ENCODE measurements at places on chromosomes 2 and 18.

DNA sequence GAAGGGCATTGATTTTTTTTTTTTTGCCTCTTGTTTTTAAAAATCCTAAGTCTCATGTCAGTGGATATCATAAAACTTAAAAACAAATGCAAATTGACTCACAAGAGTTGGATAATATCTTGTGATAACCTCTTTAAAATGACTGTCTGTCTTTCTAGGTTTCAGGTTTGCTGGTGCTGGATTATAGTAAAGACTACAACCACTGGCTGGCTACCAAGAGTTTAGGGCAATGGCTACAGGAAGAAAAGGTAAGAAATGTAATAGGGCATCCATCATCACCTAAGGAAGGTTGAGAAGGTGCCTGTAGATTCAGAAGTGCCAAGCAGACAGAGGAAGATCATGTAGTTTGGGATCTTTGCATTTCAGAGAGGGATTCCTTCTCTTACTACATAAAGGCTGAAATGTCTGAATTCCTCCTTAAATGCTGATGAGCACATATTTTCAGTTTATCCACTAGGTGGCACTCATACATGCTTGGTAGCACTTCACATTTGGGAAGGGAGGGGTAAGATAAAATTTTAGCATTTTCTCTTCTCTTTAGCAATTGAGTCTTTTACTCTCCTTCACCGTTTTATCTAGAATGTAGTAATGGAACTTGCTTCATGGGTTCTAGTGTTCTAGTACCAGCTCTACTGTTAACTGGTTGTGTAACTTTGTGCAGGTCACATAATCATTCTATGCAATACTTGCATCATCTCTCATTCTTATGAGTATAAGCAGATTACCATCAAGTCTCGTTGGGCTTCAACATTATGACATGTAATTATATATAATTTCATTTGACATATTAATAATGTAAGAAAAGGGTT lies 21.1 kb downstream of the CPS1 start:
- DNase-seq = no peak

GRCh38 chr2:65622951-65623535 lies 190.6 kb upstream of the SPRED2 start:
- DNase-seq = no peak

DNA sequence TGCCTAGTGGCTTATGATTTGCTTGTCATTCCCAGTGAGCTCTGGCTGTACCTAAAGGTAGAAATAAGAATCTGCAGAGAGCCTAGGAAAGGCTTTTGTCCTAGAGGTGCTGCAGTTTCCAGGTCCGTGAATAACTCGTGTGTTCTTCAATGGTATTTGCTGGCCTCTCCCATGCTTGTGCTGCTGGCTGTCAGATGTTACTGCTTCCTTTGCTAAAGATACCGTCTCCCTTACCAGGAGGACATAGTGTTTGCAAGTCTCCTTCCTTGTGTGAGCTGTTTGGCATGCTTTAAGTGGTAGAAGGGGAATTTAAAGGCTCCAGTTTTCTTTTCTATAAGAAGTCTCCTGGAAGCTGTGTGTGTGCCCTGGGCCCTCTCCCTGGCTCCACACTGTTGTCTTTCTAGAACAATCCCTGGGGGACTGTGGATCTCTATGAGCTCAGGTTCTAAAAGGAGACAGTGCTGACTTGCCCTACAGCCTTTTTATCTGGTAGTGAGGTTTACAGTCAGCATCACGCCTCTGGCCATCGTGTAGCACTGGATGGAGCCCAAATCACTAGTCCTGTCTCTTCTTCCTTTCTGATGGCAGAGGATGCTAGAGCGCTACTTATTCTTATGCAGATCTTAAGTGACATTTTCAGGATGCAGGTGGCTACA lies 65.8 kb downstream of the RNF144A start:
- DNase-seq = no peak

GRCh38 chr2:152611458-152612231 lies 105.6 kb downstream of the PRPF40A start:
- peak; percentile 64 for DNase-seq

DNA sequence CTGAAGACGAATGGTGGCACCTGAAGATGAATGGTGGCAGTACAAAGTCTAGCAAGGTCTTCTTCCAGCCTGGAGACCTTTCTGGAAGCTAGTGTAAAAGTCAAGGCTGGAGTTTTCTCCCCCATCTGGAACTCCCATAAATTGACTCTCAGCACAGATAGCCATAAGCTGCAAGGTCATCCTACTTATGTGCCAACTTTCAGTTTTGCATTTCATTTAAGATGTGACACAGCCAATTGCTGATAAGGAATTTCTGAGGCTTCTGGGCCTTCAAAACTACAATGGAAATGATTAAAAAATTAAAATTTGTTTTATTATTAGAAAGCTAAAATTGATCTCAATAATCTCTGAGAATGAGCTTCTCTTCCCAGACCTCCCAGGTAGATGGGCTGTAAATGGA lies 10.2 kb downstream of the XDH start:
- no peak for DNase-seq

DNA sequence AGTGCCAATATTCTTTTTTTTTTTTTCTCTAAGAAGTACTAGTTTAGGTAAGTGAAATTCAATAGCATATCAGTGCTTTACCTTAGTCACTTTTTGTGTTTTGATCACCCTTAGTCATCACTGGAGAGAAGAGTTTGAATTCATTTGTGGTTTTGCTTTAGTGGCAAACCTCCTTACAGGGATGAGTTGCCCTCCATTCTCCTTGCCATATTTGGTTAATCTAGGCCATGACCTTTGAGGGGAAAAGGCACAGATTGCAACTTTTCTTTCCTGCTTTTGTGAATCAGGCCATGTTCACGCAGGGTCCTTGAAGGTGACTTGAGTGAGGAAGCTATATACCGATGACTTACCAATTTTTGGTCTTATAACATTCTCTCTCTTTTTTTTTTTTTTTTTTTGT lies 34.4 kb downstream of the PLEKHA3 start:
- no peak for DNase-seq

DNA sequence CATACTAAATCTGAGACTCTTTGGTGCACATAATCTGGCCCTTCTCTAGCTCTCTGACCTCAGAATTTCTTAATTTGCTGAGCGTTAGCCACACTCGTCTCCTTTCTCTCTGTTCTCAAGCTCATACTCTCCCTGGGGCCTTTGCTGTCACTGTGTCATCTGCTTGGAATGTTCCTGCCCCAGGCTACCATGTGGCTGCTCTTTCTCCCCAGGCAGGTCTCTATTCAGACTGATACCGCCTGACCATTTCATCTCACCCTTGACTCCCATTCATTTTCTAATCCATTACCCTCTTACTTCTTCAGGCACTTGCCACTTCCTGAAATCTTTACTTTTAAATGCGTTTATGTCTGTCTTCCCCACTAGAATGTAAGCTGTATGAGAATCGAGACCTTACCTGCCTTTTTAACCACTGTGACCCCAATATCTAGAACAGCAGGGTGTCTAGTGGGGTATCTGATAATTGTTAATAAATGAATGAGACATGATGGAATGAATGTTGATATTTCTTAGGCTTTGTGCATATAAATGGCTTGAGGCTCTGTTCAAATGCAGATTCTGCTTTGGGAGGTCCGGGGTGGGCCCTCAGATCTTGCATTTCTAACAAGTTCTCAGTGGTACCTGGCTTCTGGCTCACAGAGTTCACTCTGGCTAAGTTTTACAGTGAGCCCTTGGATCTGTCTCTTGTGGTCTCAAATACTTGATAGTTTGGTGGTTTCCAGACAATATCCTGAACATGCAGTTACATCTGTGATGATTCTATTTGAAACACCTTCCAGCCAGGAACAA lies 89.9 kb upstream of the EPC2 start:
- no peak for DNase-seq

GRCh38 chr18:26477828-26478466 lies 70.4 kb downstream of the KCTD1 start:
- no peak for DNase-seq

- DNase-seq = no peak
Measured at GRCh38 chr2:160911258-160911657, 249.0 kb upstream of the TANK start.

DNA sequence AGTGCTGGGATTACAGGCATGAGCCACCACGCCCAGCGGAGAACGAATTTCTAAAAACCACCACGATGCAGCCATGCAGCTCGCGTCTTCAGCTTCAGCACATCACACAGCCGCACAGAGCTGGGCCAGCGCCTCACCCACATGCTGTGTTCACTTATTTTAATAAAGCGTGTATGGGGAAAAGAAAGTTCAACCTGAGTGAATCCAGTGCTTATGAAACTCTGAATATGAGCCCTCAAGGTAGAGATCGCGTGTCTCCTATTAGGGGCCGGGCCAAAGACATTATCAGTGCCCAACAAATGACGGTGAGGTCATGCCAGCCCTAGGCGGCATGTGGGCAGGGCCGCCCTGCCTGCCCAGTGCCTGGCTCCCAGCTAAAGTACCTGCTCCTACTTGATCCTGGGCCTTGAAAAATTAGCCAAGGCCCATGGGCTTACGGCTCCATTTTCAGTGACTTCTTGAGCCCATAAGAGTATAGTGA lies 44.3 kb downstream of the SPRED2 start:
- no peak for DNase-seq

DNA sequence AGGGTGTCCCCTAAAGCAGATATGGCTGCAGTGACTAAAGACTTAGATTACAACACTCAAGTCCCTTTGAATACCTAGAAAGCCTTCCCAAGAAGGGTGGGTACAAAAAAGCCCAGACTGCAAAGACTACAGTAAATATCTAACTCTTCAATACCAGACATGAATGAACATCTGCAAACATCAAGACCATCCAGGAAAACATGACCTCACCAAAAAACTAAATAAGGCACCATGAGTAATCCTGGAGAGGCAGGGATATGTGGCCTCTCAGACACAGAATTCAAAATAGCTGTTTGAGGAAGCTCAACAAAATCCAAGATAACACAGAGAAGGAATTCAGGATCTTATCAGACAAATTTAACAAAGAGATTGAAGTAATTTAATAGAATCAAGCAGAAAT lies 138.2 kb upstream of the OTOS start:
- DNase-seq = no peak

GRCh38 chr2:216315802-216316603 lies 56.3 kb downstream of the MARCHF4 start:
- DNase-seq = no peak

- no peak for DNase-seq
Measured at GRCh38 chr18:4960578-4960977, 236.5 kb downstream of the AKAIN1 start.

DNA sequence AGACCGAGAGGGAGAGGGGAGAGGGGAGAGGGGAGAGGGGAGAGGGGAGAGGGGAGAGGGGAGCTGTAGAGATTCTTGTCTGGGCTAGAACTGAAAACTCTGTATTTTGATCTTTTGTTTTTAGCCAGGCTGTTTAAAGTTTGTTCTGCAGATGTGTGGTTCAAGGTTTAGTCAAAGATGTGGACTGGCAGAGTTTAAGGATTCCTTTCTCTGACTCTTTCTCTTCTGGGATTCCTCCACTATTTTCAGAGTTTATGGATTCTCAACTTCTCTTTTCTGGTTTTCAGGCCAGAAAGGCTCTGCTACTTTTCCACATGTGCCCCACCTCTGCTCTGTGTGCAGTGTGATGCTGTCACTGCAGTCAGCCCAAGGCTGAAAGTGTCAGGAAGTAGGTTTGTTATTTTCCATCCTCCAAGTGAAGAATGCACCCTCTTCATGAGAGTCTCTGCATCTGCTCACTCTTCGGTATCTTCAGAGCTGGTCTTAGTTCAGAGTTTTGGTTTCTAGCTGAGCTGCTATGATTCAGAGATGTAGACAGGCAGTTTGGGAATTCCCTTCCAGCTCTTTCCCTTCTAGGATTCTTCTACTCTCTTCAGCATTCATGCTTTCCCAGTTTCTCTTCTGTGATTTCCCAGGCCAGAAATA lies 130.9 kb upstream of the SMAD7 start:
- DNase-seq = no peak

GRCh38 chr2:86319700-86320580 lies 17.5 kb downstream of the REEP1 start:
- no peak for DNase-seq

DNA sequence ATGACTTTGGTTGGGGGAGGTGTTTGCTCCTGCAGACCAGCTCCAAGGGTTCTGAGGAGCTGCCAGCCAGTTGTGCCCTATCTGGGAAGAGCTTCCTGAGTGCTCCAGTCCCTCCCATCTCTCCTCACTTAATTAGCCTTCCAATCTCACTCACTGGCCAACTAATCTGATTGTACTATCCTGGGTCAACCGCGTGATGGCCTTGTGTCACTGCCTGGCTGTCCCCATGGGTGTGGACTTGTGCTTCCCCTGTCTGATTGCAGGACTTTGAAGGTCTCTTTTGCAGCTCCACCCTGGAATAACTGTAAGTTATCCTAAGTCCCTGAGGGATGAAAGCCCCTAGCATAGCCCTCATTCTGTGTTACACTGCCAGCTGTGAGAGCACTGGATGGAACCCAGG lies 65.0 kb downstream of the SLC4A5 start:
- no peak for DNase-seq

DNA sequence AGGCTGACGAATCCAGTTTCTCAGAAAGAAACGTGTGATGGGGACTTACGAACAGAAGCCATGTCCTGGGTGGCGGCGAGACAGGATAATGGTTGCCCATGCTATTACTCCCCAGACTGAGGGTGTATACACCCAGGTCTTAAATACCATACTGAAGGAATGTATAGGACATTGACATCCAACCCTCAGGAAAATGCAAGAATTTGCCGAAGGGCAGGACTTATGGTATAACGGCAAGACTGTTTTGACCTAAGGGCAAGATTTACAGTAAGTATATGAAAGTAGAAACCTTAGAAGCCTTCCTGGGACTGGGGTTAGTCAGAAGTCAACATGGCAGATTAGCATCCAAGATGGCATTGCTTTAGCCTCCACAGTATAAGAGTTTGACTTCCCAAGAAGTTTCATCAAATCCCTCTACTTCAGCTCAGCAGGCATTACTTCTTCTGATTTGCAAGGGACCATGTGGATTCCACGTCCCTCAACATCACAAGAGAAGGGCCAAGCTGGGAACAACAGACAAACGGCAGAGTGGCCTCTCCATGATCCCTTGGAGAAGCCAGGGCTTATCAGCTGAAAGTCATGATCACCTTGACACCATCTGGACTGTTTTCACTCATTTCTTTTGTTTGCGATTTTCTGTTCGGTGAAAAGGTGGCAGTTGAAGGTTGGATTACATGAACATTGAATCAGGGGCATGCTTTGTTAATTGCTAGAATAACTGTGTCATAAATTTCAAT lies 21.1 kb downstream of the ST3GAL5 start:
- DNase-seq = no peak

DNA sequence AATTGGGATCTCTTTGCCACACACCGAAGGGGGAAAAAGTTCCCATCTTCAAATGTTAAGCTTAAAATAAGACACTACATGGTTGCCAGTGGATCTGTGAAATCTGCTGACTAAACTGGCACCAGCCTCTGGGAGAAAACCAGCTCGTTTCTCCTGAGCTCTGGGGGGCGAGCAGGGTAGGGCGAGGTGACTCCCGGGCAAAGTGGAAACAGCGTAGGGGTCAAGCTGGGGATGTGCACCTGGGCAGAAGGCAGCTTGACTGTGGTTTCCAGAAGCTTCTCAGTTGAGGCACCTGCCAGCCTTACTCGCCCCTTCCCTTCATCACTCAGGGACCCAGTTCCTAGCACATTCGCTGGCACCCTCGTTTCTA lies 62.8 kb downstream of the SFXN5 start:
- DNase-seq = no peak

GRCh38 chr18:77478646-77479442 lies 229.2 kb downstream of the GALR1 start:
- peak; percentile 40 for DNase-seq

Data from right hindlimb (tissue), 1 donor.